ENCODE measurements at places on chromosomes 16 and 17.

- peak; percentile 59 for DNase-seq
Observed at GRCh38 chr17:63998050-63998720, at the start of gene PRR29. TSS of gene PRR29 (plus strand) at chr17:63998351. CDS start at chr17:63998365, 14 bp downstream.

DNA sequence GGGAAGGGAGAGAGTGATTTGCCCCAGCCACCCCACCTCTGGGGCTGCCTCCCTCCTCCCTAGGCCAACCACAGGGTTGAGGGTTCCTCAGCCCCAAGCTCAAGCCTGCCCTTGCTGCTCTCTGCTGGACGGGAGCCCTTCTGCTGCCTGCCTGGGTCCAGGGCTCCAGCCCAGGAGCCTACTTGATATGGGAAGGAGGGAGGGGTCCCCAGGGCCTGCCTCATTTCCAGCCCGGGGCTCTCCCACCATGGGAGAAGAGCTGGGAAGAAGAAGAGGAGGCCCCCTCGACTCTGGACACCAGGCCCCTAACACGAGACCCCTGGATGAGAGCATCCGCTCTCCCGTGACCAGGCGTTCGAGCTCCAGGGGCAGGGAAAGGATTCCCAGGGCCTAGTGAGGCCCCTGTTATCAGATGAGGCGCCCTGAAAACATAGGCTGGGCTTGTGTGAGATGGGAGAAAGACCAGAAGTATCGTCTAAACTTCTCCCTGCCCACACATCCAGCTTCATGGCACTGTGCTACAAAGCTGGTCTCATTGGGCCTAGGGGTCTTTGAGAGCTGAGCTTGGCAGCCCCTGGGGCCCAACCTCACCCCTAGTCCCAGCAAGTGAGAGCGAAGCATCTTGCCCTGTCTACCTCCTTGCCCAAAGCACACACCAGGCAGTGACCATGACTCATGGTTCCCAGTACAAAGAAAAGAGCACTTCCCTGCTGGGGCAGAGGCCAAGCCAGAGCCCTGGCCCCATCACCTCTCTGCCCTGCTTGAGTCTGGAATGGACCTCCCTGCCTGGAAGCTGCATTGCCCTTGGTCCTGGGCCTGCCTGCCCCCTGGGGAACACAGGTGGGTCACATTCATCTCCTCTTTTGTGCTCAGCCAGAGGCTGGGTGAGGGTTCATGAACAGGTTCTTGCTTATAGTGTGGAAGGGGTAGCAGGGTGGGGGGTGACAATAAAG lies 987 bp downstream of the SLC16A5 start:
- peak; percentile 43 for DNase-seq

- DNase-seq = no peak
Observed at GRCh38 chr16:79175286-79176057, 425.1 kb downstream of the MAF start.

DNA sequence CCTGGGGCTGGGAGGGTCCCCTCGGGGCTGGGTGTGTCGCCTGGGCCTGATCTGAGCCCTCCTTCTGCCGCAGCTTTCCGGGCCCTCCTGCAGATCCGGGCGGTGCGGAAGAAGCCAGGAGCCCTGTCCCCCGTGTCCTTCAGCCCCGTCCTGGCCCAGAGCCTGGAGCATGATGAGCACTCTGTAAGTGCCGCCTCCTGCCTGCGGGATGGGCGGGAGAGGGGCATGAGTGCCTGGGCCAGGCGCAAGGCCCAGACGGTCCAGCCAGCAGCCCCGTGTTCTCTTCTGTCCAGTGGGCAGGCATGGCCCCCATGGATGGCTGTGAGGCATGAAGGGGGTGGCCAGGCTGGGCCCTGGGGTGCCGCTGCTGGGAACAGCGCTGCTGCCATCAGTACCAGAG lies 16.0 kb upstream of the NUDT16L1 start:
- DNase-seq = peak; percentile 57

DNA sequence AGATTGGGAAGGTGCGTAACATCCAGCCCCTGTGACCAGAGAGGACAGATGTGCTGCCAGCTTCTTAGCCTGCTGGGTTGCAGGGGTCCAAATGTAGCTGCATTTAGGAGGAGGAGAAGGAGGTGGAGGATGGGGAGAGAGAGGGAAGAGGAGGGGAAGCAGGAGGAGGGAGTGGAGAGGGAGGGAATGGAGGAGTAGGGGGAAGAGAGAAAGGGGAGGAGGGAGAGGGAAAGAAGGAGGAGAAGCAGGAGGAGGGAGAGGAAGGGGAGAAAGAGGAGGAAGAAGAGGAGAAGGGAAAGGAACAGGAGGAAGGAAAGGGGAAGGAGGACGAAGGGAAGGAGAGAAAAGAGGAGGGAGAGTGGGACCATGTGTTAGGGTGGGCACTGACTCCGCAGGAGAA lies 108.6 kb downstream of the ABCC12 start:
- no peak for DNase-seq

DNA sequence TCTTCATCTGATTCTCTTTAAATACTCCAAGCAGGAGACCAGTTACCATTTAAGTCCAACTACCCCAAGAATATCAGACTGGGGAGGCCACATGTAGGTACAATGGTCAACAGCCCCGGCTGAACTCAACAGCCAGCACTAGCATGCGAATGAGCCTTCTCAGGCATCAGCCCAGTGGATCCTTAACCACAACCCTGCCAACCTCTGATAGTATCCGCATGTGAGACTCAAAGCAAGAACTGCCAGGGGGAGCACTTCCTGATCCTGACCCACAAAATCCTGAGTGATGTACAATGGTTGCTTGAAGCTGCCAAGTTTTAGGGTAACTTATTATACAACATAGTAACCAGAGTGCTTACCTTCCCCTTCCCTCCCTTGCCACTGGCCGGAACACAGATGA lies 4.0 kb downstream of the PYY start:
- DNase-seq = no peak

DNA sequence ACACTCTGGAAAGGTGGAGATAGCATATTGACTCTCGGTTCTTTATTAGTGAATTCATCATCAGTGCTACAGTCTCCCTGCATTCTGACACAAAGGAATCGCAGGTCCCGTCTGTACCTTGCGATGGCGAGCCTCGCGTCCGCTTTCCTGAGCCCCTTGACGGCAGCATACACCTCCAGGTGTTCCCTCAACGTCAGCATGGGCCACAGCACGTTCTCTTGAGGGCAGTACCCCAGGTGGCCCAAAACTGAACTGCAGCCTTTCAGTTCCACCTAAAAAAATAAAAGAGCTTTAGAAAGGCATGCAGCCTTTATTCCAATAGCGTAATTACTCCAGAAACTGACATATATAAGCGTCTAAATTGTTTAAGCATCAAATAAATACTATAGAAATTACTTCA lies 24.2 kb upstream of the ABCA9 start:
- no peak for DNase-seq

GRCh38 chr16:80066805-80067580 lies 466.5 kb upstream of the MAF start:
- no peak for DNase-seq

GRCh38 chr17:50909765-50910605 lies 43.8 kb upstream of the TOB1 start:
- DNase-seq = no peak

DNA sequence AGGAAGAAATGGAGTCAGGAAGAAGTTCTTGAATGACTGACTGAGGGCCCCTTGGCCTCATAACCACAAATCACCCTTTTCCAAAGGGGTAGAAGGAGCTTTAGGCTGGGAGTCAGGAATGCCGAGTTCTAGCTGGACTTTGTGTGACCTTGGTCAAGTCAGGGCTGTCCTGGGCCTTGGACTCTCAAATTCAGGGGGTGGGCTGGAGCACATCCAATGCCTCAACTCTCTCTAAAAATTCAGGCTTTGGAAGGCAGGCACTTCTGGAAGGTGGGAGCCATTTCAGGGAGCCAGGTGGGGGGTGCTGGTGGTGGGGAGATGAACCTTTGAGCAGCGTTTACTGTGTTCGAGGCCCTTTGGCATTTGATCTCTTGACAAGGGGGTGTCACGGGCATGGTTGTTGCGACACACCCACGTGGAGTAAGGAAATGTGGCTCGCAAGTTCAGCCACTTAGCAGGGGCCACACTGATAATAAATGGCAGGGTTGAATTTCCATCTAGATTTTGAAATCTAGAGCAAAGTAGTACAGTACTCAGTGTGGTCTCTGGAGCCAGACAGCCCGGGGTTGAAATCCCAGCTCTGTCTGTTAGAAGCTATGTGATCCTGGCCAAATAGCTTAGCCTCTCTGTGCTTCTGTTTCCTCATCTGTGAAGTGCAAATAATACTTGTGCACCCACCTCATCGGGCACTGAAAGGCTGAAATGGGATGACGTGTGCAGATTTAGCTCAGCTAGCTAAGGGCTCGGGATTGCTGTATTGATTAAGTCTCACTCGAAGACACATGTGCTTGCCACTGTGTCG lies 47.1 kb upstream of the CIBAR2 start:
- no peak for DNase-seq

- DNase-seq = peak; percentile 41
Observed at GRCh38 chr16:27237219-27238015, 31.2 kb downstream of the NSMCE1 start.

DNA sequence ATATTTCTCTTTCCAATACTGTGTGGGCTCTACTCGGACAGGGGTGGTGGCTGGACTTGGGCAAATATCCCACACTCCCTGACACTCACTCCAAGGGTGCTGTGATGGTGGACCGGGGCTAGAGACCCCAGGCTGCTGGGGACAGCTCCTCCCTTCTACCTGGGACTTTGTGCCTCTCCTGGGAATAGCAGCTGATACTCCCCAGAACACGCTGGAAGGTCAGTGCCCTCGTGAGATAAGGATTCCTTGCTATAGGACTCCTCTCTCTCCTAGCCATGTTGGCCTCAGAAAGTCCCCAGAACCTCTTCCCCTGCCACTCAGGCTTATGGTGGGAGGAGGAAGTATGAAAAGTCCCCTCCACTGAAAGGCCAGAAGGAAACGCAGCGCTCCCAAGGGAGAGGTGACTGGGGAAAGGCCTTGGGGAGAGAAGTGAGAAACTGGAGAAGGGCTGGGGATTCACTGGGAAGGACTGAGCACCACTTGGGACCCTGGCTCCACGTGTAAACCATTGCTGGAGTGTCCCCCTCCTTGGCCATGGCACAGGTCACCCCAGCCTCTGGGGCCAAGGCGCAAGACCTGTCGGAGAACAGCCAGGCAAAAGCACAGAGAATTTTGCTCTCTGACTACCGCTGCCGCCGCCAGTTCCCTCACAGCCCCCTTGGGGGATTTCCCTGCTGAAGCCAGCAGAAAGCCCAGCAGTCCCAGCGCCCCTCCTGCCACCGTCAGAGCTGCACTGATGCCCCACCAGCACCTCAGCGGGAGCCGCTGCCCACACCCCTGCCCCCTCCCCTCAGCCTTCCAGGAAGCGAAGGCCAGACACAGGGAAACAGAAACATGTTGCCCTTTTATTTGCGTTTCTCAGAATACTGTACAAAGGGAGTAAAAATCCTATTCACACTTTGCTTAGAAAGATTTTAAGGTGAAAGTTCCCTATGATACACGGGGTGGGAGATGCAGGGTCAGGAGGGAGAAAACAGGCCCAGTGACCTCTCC lies 2.1 kb upstream of the GSDMB start:
- DNase-seq = no peak

GRCh38 chr16:1081734-1082265 lies 9.3 kb downstream of the SSTR5 start:
- DNase-seq = no peak

DNA sequence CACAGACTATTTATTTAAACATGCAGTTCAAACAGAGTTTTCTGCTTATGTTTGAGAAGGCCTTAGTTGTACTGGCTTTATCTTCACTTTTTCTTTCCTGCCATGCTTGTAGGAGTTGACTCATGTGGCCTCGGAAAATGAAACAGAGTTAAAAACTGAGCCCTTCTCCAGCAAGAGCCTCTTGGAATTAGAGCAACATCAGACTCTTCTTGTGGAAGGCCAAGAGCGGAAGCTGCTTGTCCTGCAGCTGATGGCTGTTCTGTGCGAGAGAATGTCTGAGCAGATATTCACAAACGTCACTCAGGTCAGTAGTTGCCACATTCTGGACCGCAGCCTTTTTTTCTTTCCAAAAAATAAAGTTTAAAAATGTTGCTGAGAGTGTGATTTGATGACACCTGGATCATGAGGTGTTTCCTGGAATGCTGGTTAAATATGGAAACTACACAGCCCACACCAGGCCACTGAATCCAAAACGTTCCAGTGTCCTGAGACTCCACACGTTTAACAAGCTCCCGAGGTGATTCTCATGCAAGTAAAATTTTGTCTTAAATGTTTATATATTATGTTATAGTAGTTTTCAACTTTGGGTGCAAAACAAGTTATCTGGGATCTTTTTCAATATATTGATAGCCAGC lies 65.9 kb downstream of the TANGO6 start:
- no peak for DNase-seq

GRCh38 chr16:24141466-24141865 lies 114.7 kb upstream of the CACNG3 start:
- no peak for DNase-seq

DNA sequence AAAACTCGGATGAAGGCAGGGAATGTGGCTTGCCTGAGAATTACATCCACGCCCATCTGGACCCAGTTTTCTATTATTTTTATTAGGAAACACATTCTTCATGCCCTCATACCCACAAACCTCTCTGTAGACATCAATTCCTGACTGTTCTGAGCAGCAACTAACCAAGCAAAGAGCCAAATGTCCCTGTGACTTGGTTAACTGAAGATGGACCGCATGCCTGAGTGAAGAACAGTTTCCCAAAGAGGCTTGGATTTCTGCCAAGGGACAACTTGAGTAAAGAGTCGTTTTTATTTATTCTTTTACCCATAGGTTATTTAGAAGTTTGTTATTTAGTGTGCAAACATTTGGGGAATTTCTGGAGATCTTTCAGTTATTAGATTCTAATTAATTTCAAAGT lies 259.8 kb downstream of the GRIN2A start:
- DNase-seq = no peak

- no peak for DNase-seq
Observed at GRCh38 chr17:42920922-42921321, 20.3 kb downstream of the G6PC1 start.

DNA sequence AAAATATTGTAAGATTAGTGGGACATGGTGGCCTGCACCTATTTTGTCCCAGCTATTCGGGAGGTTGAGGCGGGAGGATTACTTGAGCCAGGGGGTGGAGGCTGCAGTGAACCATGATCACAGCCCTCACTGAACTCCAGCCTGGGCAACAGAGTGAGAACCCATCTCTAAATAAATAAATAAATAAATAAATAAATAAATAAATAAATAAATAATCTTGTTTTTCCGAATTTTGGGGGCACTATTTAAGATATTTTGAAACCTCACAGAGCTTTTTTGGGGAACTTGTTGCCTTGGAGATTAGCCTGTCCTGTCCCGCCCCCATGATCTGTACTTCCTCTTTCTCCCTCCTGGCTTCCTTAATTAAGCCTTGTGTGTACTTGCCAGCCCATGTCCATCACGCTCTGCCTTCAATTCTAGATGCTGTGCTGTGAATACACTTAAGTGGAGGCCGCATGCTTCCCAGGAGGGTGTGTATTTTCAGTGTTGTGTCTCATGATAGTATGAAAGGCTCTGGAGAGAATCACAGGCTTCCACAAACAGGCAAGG lies 4.4 kb downstream of the LGALS9 start:
- DNase-seq = peak; percentile 34

DNA sequence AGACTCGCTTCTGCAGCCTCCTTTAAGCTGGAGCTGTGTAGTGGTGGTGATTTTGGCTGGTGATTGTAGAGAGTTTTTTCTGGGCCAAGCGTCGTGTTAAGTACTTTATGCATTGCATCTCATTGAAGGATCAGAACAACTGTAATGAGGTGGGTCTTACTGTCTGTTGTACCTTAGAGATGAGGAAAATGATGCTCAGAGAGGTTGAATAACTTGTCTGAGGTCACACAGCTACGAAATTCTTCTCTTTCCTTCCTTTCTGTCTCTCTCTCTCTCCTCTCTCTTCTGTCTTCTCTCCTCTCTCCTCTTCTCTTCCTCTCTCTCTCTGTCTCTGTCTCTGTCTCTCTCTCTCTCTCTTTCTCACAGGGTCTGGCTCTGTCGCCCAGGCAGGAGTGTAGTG lies 82.8 kb downstream of the CNGB1 start:
- no peak for DNase-seq
